ENCODE measurements at places on chromosomes 2 and 18. TPM values are rescaled to one million over a fixed set of nuclear protein-coding genes. Genes with fewer than 3 reads are reported as not detected.

GRCh38 chr2:64000630-64001381, 18.4 kb downstream of the VPS54 start:
- DNase-seq, result no peak
- no peaks in the 10 kb centered on the region for H3K36me3 ChIP-seq
- H3K4me3 ChIP-seq, result no peak overlapping the region
- no peaks in the 10 kb centered on the region for H3K27me3 ChIP-seq

DNA sequence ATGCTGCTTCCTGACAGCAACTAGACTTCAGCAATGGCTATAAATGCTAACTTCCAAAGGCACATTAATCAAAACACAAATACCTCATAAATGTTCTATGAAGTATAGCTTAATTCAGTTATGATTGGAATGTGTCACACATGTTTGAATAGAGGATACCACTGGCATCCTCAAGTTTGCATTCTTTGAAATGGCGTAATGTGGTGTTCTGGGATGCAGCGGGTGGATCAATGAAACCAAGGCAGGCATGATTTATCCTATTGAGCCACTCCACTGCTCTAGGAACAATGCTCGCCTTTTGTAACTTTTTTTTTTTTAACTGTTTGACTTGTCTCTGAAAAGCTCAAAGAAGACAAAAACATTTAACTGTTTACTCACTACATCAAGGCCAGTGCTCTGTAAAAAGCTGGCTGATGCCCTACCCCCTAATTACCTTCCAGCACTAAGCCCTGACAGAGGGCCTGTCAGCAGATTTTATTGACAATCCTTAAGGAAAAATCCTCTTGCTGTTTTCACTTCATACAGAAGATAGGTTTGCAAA, 278.8 kb upstream of the SESTD1 start:
- no peak overlapping the region for H3K4me3 ChIP-seq
- no peak overlapping the region for H3K27ac ChIP-seq
- DNase-seq, result peak; percentile 30
- H3K36me3 ChIP-seq, result no peaks in the 10 kb centered on the region
- H3K27me3 ChIP-seq, result no peaks in the 10 kb centered on the region

DNA sequence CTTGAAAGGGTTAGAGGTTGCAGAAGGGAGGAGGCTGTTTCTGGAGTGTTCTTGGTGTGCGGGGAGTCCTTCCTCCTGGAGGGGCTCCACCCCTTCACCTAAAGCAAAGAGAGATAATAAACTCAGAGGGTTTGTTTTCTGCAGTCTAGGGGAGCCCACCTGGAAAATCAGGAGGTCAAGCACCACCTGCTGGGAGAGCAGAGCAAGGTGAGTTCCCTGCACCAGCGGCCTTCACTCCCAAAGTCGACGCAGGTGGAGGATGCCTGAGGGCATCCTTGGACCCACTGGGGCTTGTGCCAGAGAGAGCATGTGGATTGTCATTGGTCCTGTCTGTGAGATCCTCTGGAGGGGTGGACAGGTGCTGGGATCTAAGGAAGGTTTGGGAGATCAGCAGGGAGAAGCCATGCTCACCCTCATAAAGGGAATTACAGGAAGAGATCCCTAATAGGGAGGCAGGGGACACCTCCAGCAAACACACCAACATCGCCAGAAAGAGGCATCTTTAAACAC, 116.7 kb downstream of the KCNF1 start:
- H3K4me1 ChIP-seq, result peaks cover 9% of the 10 kb centered on the region
- DNase-seq, result peak; percentile 18
- no peaks in the 10 kb centered on the region for H3K27me3 ChIP-seq
- no peak overlapping the region for H3K27ac ChIP-seq
- H3K36me3 ChIP-seq, result peaks cover 3% of the 10 kb centered on the region

GRCh38 chr2:217421834-217422233, 562.0 kb upstream of the TNP1 start:
- no peak for DNase-seq
- no peaks in the 10 kb centered on the region for H3K36me3 ChIP-seq
- H3K27me3 ChIP-seq, result no peaks in the 10 kb centered on the region
- no peaks in the 10 kb centered on the region for H3K4me1 ChIP-seq

GRCh38 chr2:43531251-43531650, 64.6 kb downstream of the THADA start:
- no peak for DNase-seq
- H3K4me1 ChIP-seq, result no peaks in the 10 kb centered on the region
- H3K27me3 ChIP-seq, result no peaks in the 10 kb centered on the region
- peaks cover 6% of the 10 kb centered on the region for H3K36me3 ChIP-seq
- H3K4me3 ChIP-seq, result no peak overlapping the region

DNA sequence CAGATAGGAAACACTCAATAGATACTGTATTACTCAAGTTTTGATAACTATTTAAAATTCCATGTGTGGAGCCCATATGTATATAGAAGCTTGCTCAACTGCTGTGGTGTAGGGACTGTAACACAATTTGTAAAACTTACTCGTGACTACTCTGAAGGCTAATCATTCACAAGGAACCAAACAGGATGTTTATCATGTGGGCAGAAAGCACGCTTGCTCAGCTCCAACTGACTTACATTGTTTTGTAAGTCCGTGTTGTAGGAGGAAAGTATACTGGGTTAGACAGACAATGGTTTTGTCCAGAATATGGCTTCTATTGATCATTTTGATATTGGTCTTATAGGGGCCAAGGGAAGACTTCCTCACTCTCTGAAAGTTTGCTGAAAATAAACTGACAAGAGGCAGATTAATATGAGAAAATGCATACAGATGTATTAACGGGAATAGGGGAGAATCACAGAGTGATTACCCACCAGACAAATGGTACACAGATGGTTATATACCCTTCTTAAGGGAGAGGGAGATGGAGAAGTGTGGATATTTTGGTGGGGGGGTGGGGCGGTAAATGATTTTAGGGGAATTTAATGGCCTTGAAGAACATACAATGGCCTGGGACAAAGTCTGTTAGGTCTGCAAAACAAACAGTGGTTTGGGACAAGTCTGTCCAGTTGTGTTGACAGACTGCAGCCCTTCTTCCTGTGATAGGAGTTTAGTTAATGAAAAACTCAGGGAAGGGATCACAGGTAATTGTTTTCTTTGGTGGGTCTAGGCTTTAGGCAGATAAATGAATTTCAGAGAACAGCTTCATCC, 259.3 kb upstream of the SP5 start:
- H3K36me3 ChIP-seq, result no peaks in the 10 kb centered on the region
- peak overlapping the region; percentile 84 for H3K27ac ChIP-seq
- H3K27me3 ChIP-seq, result no peaks in the 10 kb centered on the region
- peak overlapping the region; percentile 60 for H3K4me3 ChIP-seq
- H3K4me1 ChIP-seq, result peaks cover 42% of the 10 kb centered on the region

GRCh38 chr2:133723133-133723532, 154.9 kb upstream of the NCKAP5 start:
- no peak for DNase-seq
- H3K27me3 ChIP-seq, result no peaks in the 10 kb centered on the region
- no peaks in the 10 kb centered on the region for H3K4me1 ChIP-seq
- no peaks in the 10 kb centered on the region for H3K36me3 ChIP-seq
- no peak overlapping the region for H3K4me3 ChIP-seq
- H3K27ac ChIP-seq, result no peak overlapping the region

DNA sequence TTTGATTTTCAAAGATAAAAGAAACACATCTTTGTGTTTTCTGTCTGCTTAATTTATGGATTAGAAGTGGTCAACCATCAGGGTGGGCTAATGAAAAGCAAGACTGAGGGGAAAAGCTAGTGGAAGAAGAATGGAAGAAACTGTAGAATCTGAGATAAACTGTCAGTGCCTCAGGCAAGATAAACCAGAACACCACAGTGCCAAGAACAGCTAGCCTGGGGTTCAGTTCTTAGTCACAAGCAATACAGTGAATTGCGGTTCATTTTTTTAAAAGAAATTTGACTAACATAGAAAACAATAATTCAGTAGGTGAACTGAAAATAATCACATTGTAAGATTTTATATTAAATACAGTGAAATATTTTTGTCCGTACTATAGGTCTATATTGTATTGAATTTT, 22.0 kb upstream of the LNPK start:
- H3K4me3 ChIP-seq, result no peak overlapping the region
- peaks cover 12% of the 10 kb centered on the region for H3K4me1 ChIP-seq
- no peaks in the 10 kb centered on the region for H3K36me3 ChIP-seq
- no peak overlapping the region for H3K27ac ChIP-seq
- DNase-seq, result no peak
- no peaks in the 10 kb centered on the region for H3K27me3 ChIP-seq

DNA sequence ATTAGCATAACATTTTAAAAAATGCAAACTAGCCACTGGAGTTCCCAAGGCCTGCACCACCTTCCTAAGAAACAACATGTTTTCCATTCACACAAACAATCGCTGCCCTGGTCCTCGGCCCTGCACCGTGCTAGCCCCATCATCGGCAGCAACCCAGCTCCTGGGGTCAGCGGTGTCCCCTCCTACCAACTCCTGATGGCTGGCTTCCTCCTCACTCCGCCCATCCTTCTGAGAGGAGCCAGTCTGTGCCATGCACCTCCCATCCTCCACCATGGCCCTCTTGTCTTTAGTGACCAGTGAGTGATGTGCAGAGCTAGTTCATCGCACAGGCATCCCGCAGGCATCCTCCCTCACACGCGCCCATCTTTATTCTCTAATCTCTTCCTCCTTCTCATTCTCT, 81.9 kb downstream of the LONRF2 start:
- peaks cover 72% of the 10 kb centered on the region for H3K27me3 ChIP-seq
- no peak for DNase-seq
- H3K4me3 ChIP-seq, result no peak overlapping the region

GRCh38 chr18:79754022-79754761, 43.5 kb upstream of the KCNG2 start:
- no peak overlapping the region for H3K4me3 ChIP-seq
- H3K36me3 ChIP-seq, result peaks cover 12% of the 10 kb centered on the region
- H3K4me1 ChIP-seq, result no peaks in the 10 kb centered on the region
- H3K27me3 ChIP-seq, result no peaks in the 10 kb centered on the region
- H3K27ac ChIP-seq, result no peak overlapping the region

- H3K27ac ChIP-seq, result no peak overlapping the region
- no peak for DNase-seq
- H3K27me3 ChIP-seq, result peaks cover 40% of the 10 kb centered on the region
- no peaks in the 10 kb centered on the region for H3K36me3 ChIP-seq
- no peaks in the 10 kb centered on the region for H3K4me1 ChIP-seq
Measured at GRCh38 chr2:96153991-96154431, 8.8 kb upstream of the DUSP2 start.

DNA sequence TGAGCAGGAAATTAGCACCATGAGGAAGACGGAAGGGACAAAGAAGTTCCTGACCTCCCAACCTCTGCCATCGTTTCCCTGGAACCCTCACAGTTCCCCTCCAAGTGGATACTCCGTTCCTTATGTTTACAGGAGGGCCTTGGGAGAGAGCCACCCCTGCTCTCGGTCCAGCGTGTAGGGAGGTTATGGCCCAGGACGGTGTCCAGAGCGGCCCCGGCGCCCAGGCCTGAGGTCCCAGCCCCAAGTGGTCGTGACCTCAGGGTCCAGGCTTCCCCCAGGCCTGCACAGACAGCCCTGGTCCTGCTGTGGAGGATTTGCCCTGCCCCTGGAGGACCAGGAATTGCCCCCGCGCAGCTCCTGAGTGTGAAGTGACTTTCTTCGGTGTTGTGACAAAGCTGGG, 61.8 kb upstream of the RBM44 start:
- no peak for DNase-seq
- H3K27ac ChIP-seq, result no peak overlapping the region
- peaks cover 40% of the 10 kb centered on the region for H3K4me1 ChIP-seq
- H3K36me3 ChIP-seq, result peaks cover 79% of the 10 kb centered on the region
- no peaks in the 10 kb centered on the region for H3K27me3 ChIP-seq

GRCh38 chr2:237867465-237867864, 8.0 kb downstream of the RAMP1 start:
- no peaks in the 10 kb centered on the region for H3K27me3 ChIP-seq
- peak overlapping the region; percentile 3 for H3K27ac ChIP-seq
- peaks cover 21% of the 10 kb centered on the region for H3K36me3 ChIP-seq

The GNAL gene
- total RNA-seq, result 0.61 TPM

The GAL3ST2 gene
- total RNA-seq, result 0.27 TPM

The EML4 gene
- 89.6 TPM for total RNA-seq

The C2orf69 gene
- 15.2 TPM for total RNA-seq

The CFC1 gene
- total RNA-seq, result not detected

The ICOS gene
- total RNA-seq, result not detected

The PLCD4 gene
- 0.95 TPM for total RNA-seq

The CDKL4 gene
- 1.3 TPM for total RNA-seq

The DIPK1C gene
- not detected for total RNA-seq

The CLHC1 gene
- 10.4 TPM for total RNA-seq

Measured in Calu3 (cell line).